ENCODE measurements at places on chromosomes 12 and 14. TPM values are rescaled to one million over a fixed set of nuclear protein-coding genes. Genes with fewer than 3 reads are reported as not detected.

- no peak for DNase-seq
These were observed 322.9 kb downstream of the BCL11B start for GRCh38 chr14:98949051-98949450.

GRCh38 chr14:94317259-94317658 is 5.9 kb downstream of the SERPINA6 start:
- peak; percentile 73 for DNase-seq

The CDCA3 gene
- total RNA-seq, result 23.5 TPM

DNA sequence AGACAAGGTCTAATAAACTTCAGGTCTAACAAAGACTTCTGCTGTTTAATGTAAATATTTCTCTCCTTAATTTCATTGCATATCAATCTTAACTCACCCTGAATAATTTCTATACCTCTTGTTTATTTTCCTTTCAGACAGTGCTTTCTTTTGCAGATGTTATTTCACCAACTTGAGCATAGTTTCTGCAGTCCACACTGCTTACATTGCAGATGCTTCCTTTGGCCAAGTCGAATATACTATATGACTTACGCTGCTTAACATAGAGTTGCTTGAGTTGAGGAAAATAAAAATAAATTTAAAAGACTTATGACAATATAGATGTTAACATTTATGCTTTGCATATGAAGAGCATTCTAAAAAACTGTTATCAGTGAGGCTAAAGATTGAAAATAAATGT is 217.7 kb downstream of the PTPRO start:
- no peak for DNase-seq

DNA sequence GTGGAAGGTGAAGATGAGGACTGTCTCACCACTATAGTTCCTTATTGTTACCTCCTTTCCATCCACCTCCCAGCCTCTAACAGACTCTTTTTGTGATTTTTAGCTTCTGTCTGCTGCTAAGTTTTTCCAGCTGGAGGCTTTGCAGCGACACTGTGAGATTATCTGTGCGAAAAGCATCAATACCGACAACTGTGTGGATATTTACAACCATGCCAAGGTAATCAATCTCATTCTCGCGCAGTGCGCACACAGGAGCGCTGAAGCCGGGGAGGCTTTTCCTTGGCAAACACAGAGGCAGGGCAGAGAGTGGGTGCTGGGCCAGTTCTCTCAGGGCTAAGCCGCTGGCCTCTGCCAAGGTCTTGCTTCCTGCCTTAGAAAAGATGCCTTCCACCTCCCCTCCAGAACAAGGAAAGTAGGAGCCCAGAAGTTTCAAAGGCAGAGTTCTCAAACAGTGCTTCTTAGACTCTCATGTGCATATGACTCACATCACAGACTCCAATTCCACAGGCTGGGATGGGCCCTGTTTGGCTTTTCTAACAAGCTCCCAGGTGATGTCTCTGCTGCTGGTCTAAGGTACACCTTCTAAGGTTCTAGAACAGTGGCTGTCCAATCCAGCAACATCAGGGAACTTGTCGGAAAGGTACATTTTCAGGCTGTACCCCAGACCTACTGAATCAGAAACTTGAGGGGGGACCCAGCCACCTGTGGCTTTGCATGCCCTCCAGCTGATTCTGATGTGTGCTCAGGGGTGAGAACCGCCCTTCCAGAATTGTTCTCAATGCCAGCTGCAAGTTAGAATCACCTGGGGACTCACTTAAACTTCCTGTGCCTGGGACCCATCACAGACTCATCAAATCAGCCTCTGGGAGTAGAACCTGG is 33.8 kb upstream of the PWP1 start:
- no peak for DNase-seq

The RD3L gene
- not detected for total RNA-seq

DNA sequence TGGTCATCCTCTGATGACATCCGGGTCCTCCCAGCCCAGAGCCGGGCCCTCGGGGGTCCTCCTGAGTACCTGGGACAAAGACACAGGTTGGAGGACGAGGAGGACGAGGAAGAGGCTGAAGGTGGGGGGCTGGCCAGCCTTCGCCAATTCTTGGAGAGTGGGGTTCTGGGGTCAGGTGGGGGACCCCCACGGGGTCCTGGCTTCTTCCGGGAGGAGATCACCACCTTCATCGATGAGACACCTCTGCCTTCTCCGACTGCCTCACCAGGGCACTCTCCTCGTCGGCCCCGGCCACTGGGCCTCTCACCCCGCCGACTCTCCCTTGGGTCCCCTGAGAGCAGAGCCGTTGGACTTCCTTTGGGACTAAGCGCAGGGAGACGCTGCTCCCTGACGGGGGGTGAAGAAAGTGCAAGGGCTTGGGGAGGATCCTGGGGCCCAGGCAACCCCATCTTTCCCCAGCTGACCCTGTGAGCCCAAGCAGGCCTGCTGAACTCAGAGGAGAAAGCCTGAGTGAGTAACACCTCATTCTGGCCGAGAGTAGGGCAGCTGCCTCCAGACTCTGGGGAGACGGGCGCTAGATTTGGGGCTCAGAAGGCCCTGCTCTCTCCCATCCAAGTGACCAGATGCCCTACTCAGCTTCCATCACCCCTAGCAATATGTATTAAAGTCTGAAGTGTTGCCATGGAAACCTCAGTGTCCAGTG is 1.3 kb upstream of the P3H3 start:
- no peak for DNase-seq

Measured in fibroblast of the aortic adventitia (primary cell).